ENCODE measurements at places on chromosomes 1 and 21.

DNA sequence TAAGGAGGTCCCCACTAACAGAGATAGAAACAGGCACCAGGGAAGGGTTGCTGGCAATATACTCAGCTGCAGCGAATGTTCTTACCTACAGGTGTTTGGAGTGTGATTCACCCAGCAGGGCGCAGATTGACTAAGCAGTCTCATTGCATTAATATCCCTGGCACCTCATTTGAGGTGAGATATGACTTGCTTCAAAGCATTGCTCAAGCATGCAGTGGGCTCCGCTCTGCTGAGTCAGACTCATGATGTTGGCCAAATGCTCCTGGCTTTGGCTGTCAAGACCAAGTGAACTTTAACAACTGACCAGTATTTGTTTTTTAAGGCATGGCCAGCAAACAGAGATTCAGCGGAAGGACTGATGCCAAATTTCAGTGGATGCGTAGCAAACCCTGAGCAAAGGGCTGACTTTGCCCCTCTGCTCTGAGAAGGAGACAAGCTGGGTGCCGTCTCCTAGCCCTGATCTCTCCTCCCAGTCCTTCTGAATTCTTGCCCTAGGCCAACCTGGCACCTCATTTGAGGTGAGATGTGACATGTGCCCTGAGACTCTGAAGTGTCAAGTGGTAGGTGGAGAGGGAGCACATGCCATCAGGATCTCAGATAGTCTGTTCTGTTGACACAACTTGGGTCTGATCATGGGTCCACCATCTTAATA lies 187.1 kb upstream of the COA6 start:
- no peak for DNase-seq

- no peak for DNase-seq
Measured at GRCh38 chr1:12006167-12006921, 13.0 kb upstream of the MIIP start.

- no peak for DNase-seq
Measured at GRCh38 chr1:7632176-7632575, 138.9 kb upstream of the VAMP3 start.

- DNase-seq, result no peak
Measured at GRCh38 chr1:82139751-82140468, 339.2 kb downstream of the ADGRL2 start.

DNA sequence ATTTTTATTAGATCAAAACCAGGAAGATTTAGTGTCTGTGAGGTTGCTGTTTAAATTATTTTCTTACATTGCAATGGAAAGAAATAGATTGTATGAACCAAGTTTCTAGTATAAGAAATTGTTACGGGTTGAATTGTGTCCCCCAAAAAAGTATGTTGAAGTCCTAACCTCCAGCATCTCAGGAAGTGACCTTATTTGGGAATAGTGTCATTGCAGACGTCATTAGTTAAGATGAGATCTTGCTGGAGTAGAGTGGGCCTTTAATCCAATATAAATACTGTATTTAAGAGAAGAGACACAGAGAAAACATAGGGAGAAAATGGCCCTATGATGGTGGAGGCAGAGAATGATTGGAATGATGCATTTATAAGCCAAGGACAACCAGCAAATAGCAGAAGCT lies 188.7 kb upstream of the SAMSN1 start:
- DNase-seq, result no peak

DNA sequence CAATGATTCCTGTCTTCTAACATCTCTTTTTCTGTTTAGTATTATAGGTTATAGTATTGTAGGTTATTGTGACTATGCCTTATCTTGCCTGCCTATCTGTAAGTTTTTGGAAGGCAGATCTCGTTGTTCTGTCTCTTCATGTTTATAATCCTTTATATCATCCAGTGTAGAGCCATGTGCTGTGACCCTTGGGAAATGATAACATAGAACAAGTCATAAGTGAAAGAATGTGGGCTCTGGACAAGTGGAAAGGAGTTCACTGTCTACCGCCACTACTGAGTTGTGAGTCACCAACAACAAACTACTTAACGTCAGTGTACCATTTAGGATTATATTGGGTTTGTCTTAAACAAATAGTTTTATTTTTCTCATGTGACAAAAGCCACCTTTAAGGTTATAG lies 139.3 kb downstream of the LYPLAL1 start:
- no peak for DNase-seq

DNA sequence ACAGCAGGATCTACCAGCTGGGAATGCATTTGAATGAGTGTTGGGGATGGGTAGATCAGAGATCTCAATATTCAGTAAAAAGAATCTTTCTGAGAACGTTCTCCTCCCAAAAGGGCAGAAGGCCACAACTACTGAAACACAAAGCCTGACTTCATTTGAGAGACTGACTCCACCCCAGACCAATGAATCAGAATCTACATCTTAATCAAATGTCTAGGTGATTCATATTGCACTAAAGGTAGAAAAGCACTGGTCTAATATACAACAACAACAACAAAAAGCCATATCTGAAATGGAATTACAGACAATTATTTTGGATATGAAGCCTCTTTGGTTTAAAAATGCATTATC lies 123.9 kb downstream of the SMYD3 start:
- no peak for DNase-seq

DNA sequence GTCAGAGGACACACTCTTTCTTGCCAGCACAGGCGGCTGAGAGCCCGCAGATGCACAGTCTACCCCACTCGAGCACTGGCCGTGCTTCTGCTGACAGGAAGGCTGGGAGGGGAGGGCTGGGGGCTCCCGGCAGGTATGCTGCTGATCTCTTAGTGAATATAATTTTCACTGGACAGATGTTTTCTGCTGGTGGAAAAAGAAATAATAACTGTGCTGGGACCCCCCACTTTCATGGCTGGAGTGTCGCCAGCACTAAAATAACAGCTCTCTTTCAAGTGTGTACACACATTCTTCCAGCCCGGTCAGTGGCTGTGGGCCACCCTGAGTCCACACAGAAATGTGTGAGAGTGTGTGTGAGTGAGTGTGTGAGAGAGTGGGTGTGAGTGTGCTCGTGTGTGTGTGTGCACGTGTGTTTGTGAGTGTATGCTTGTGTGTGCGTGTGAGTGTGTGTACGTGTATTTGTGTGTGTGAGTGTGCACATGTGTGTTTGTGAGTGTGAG lies 167.7 kb upstream of the USP24 start:
- no peak for DNase-seq

DNA sequence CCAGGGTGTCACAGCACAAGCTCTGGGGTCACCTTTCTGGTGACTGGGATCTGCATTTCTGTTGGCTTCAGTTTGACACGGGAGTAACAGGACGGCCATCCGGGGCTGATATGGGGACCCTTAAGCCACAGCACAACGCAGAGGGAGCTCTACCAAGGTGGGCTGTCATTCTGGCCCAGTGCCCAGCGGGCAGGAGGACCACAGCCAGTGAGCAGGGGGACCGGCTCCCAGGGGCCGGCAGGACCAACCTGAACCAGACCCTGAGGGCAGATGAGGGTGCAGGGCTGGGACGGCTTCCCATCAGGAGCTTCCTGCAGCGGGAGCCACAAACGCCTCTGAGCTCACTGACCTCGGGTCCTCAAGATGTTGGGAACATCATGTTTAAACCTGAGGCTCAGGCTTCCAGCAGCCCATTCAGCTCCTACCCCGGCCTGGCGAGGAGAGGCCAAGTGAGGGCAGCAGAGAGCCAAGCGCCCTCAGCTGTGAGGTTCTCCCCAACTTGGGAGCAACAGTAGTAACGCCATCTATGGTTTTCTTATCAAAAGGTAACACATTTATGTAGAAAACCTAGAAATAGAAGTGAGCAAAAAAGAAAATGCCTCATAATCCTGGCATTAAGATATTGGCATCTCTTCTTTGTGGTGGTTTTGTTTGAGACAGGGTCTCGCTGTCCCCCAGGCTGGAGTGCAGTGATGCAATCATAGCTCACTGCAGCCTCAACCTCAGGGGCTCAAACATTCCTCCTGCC lies 26.8 kb downstream of the TMEM201 start:
- DNase-seq, result peak; percentile 59

- no peak for DNase-seq
Measured at GRCh38 chr1:53919675-53920066, 25.7 kb downstream of the DIO1 start.

DNA sequence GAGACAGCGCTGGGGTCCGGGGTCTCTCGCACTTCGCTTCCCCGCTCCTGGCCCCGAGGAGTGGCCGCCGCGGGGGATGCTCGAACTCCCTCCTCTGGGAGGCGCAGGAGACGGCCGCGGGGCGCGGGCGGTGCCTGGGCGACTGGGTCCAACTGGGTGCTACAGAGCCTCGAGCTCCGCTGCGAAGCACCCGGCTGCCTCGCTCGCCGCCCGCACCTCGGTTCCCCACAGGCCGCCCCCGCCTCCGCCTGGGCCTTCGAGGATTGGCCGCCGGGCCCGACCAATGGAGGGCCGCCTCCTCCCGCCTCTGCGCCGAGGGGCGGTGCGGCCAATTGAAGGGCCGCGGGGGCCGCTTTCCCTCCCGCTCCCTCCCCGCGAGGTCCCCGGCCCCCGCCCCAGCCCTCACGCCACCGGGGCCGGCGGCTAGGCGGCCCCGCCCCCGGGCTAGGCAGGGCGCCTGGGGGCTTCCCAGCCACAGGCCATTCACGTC lies at the start of gene CNN3:
Gene CNN3, minus strand, starts transcription at position 196 of the 490 bp plus-strand sequence. CDS start 216 bp downstream, outside the sequence.
- DNase-seq, result peak; percentile 53

DNA sequence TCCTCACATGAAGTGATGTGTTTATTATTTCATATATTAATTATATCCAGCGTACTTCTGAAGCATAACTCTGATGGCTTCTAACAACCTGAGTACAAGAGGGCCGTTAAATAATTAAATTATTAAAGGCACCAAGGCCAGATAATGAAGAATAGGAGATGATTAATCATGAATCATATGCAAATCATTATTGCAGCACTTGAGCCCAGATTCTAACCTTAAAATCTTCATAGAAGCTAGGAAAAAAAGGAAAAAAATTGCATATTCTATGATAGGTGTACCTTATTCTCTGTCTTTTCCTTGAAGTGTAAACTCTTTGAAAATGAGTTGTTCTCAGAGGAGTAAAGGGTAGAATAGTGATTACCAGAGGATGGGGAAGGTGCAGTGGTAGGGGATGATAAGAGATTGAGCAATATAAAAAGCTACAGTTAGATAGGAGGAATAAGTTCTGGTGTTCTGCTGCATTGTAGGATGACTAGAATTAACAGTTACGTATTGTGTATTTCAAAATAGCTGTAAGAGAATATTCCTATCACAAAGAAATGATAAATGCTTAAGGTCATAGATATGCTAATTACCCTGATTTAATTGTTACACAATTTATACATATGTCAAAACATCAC lies 51.1 kb downstream of the SWT1 start:
- DNase-seq, result no peak

- DNase-seq, result no peak
Measured at GRCh38 chr1:30419831-30420230, 303.6 kb downstream of the MATN1 start.

- DNase-seq, result no peak
Measured at GRCh38 chr21:38780879-38781278, 24.9 kb upstream of the ETS2 start.

DNA sequence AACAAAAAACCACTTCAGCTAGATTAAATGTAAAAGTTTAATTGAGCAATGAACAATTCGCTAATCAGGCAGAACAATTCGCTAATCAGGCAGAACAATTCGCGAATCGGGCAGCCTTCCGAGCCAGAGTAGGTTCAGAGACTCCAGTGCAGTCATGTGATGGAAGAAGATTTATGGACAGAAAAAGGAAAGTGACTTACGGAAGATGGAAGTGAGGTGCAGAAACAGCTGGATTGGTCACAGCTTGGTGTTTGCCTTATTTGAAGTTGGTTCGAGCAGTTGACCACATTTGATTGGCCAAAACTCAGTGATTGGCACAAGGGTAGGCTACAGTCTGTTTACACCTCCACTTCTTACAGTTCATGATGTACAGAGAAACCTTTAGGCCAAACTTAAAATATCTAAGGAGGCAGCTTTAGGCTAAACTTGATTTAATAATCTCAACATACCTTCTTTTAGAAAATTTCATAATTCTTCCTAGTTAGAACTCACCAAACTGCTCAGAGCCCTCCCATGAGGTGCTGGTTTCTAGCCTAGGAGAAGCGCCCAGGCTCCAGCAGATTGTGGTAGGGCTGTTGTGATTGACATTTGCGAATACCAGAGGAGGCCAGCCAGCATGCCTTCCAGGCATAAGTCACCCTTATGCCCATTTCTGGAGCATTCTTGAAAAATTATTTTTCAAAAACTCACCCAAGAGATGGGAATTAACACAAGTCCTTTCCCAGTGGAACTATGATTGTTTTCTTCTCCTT lies 22.8 kb upstream of the KCNC4 start:
- DNase-seq, result no peak

GRCh38 chr1:64973061-64973647 lies 6.8 kb upstream of the JAK1 start:
- no peak for DNase-seq

DNA sequence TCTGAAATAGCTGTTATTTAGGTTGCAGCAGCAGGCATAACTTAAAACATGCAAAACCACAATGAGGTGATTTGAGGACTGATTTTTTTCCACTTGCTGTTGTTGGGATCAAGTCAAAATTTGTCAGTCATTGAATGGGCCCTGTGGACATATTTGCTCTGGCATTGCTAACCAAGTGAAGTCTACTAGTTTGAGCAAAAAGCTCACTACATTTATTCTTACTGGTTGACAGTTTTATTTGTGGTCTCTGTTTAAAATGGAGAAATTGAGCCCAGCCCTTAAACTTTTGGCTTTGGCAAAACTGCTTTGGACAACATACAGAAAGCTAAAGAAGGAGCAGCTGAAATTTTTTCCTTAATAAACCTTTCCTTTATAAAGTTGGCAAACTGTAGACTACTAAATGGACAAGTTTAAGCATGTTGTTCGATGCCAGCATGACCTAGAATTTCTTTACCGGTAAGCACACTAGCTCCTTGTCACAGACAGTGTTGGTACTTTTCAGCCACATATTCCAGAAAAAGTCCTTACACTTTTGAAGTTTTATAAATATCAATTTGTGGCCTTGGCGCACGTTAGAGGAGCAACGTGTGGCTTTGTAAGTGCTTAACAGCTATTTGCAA lies 234.6 kb downstream of the USP25 start:
- DNase-seq, result no peak

GRCh38 chr1:61711969-61712368 lies 13.0 kb downstream of the TM2D1 start:
- DNase-seq, result no peak

GRCh38 chr1:153386500-153386901 lies 4.4 kb downstream of the S100A8 start:
- no peak for DNase-seq

DNA sequence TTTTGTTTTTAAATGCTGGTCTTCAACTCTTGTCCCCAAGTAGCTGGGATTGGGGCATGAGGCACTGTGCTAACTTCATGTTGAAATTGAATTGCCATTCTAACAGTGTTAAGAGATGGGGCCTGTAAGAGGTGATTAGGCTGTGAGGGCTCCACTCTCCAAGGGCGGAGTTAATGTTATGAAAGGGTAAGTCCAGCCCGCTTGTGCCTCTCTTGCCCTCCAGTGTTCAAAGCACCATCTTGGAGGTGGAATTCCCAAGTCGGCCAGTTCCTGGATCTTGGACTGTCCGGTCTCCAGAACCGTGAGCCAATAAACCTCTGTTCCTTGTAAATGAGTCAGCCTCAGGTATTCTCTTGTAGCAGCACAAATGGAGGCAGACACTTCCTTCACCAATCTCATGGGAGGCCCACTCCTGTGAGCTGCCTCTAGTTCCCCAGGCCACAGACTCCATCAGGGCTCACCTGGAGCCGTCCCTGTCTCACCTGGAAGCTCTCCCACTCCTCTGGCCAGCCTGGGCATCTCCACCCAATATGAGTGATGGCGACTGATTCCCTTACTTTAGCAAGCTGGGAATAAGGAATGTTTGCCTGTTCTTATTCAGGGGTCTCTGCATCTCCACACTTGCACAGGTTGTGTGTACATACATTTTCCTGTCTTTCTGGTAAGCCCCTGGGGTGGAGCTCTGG lies 15.5 kb downstream of the IBA57 start:
- DNase-seq, result no peak

- no peak for DNase-seq
Measured at GRCh38 chr1:82858031-82858430, 1057.3 kb downstream of the ADGRL2 start.
